ENCODE measurements at places on chromosomes 6 and 20.

DNA sequence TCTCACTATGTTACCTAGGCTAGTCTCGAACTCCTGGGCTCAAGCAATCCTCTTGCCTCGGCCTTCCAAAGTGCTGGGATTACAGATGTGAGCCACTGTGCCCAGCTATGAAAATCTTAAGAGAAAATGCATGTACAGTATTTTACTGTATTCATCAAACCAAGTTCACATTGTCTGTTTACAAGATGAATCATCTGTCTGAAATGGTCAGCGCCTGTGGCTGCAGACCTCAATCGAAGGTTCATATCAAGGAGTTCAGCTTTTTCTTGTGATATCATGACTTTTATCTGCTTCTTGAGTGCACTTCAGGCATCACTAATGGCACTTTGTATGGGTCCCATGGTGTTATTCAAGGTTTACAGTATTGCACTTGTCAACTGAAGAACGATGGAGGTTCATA lies 155.1 kb downstream of the SLC16A10 start:
- DNase-seq, result peak; percentile 86

GRCh38 chr20:38224531-38224930 lies 36.0 kb downstream of the KIAA1755 start:
- no peak for DNase-seq

- peak; percentile 97 for DNase-seq
Observed at GRCh38 chr6:11277275-11278206, 45.1 kb upstream of the NEDD9 start.

GRCh38 chr6:34839666-34840352 lies 47.9 kb downstream of the BLTP3A start:
- peak; percentile 19 for DNase-seq

GRCh38 chr6:142429195-142429594 lies 127.4 kb downstream of the ADGRG6 start:
- DNase-seq, result peak; percentile 29

DNA sequence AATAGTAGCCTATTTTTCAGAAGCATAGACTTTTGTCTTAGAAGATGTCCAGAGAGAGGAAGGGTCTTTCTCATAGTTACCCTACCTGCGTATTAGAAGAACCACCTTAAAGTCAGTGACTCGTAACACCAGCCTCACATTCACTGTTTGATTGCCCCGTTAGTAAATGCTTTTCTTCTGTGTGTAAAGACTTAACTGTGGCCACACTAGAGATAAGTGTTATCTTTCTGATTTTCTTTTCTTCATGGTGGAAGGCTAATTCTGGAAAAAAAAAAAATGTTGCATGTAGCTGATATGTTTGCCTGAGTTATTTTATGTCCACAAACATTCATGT lies 83.9 kb downstream of the SAMD3 start:
- DNase-seq, result no peak

DNA sequence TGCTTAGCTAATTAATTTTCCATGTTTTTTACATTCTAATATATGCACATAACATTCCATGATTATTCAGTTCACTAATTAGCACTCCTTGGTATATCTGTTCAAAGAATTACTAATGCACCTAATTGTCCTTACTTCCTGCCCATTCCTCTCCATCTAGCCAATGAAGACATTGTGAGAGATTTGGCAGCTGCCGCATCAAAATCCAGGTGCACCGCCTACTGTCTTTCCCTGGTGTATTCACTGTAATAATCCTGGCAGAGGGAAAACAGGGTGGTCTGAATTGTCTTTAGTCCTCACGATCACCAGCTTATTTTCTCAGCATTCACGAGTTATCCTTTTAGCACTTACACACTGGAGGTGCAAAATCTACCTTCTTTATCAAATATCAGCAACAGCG lies 61.0 kb upstream of the SCGN start:
- DNase-seq, result no peak

- no peak for DNase-seq
Observed at GRCh38 chr6:100194535-100194934, 200.5 kb upstream of the MCHR2 start.

DNA sequence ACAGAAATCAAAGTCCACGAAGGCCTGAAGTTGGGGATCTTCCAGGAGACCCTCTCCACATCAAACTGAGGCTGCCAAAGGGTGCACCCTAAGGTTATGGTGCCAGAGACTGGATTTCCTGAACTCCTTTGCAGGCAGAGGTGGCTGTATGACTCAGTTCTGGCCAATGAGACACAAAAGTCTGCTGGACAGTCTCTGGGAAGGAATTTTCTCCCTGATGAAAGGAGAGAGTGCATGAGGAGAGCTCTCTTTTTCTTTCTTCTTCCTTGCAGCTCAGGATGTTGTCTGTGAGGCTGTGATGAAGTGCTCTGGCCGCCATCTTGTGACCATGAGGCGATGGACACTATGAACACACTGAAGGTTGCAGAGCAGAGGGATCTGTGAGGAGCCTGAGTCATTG lies 85.2 kb downstream of the MDGA1 start:
- peak; percentile 51 for DNase-seq

GRCh38 chr6:7629321-7629720 lies 39.3 kb downstream of the SNRNP48 start:
- DNase-seq, result no peak

GRCh38 chr6:117911660-117912059 lies 4.6 kb downstream of the SLC35F1 start:
- DNase-seq, result no peak

DNA sequence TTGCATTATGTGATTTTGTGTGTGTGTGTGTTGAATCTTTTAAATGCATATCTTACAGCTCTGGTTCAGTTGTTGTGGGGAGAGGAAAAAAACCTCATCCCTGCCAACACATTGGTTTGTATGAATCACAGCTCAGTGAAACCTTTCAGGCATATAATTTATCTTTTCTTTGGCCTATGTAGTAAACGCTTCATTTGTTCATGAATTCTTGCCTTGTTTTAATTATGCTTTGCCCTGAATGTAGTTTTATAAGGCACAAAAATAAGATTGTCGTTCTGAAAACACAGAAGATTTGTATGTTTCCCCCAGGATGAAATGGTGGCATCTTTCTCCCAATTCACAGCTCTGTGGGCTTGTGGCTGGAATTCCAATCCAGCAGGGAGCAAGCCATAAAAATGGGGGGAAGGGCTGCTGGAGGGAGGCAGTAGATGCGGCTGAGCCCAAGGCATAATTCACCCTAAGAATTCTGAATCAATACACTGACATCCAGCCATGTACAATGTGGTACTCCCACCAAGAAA lies 45.1 kb downstream of the BCAS1 start:
- DNase-seq, result no peak

- no peak for DNase-seq
Observed at GRCh38 chr6:144310765-144311164, 25.6 kb downstream of the UTRN start.

- DNase-seq, result no peak
Observed at GRCh38 chr6:109252261-109253041, 129.8 kb downstream of the CD164 start.

DNA sequence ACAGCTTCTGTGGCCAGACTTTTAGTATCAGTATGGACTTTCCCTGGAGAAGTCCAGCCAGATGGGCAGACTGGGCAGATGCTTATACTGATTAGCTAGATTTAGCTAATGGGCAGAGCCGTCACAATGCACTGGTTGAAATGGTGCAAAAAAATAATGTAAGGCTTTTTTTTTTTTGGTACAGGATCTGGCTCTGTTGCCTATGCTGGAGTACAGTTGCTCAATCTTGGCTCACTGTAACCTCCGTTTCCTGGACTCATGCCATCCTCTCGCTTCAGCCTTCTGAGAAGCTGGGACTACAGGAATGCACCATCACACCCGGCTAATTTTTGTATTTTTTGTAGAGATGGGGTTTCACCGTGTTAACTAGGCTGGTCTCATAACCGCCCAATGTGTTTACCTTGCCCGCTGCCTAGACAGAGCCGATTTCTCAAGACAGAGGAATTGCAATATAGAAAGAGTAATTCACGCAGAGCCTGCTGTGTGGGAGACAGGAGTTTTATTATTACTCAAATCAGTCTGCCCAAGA lies 16.4 kb upstream of the KIFC1 start:
- peak; percentile 86 for DNase-seq

GRCh38 chr6:44029444-44030185 lies 97.6 kb downstream of the MRPL14 start:
- DNase-seq, result peak; percentile 73

DNA sequence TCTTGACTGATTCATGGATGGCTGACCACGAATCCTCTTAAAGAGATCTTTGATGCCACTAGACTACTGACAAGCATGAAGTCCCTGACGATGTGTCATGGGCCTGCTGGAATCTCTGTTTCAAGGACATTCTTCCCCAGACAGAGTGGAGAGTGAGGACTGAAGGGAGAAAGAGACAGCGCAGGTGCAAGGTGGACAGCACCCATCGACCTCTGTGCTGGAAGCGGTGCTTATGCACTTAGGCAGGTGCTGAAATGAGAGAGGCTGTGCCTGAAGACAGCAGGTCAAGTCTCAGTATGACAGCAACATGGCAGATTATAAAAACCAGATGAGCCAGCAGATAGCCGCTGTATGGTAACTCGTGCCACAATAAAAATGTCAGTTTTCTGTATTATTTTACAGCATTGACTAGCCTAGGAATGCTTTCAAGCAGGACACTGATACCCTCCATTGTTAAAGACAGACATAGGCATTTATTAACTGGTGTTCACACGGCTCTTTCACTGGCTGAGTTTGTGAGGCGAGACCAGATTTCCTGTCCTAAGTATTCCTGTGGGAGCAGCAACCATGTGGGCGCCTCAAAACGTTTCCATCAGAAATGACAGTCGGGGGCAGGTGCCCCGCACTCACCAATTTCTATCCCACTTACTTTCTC lies 47.5 kb downstream of the FOXC1 start:
- no peak for DNase-seq

GRCh38 chr6:30357678-30358540 lies 13.0 kb downstream of the RPP21 start:
- DNase-seq, result peak; percentile 77

- DNase-seq, result no peak
Observed at GRCh38 chr6:117157448-117157847, 107.9 kb upstream of the VGLL2 start.

DNA sequence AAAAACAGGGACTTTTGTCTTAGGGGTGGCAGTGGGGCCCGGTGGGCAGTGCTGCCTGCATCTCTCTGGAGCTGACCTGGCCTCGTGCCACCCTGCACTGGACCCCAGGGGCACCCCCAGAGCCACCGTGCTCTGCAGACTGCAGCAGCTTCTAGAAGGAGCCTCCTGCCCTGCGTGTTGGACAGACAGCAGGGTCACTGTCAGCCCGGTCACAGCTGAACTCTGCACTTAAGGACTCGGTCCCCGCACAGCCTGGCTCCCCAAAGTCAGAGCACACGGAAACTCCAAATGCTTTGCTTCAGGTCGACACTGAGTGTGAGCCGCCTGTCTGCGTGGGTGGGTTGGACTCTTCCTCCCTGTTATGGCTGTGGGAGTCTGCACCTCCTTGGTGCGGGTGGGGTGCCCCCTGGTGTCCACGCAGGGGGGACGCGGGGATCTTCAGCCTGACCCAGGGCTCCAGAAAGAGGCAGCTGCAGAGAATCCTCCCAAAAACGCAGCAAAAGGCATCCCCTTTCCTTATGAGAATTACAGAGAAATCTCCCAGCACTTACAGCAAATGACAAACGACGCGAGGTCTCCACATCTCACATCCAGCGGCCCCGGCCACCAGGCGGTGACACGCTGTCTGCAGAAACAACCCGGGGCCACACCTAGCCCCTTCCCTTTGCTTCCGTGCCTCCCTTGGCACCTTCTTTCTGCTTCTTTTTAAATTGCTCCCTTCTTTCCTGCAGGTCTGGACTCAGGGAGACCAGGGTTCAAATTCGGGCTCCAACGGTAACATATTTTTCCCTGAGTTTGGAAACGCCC lies 36.3 kb upstream of the DACT2 start:
- no peak for DNase-seq

DNA sequence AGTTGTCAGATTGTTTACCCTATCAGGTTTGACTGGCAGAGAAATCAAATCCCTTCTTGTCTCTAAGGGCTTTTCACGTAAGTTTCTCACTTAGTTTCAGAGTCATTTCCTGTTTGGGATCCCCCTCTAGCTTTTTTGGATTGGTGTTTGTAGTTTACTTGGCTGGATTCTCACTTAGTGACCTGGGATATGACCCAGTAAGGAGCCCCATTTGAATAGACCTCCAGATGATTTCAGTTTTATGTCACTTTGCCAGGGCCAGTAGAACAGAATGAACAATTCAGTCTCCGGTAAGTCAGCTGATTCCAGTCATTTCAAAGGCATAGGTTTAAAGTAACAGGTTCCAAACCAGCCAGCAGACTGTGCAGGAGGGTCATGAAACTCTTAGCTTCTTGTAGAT lies 8.2 kb downstream of the FAM135A start:
- no peak for DNase-seq

- no peak for DNase-seq
Observed at GRCh38 chr20:50876816-50877215, 54.4 kb downstream of the ADNP start.

- peak; percentile 65 for DNase-seq
Observed at GRCh38 chr6:15439410-15440025, 193.6 kb downstream of the JARID2 start.

DNA sequence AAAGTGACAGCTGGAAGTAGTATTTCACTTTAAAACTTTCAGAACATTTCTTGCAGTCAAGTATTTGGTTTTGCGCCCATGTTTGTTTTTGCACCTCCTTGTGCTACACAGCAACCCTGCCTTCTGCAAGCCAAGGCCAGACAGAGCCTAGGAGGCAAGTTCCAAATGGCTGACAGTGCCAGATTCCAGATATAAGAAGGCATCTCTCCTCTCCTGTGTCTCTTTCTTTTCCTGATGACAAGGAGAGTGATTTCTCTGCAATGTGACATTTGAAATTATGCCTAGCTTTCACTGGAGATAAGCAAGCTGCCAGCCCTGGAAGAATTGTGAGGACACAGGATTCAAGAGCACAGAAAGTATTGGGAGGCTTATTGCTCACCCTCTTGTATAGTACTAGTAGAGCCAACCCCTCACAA lies 149.1 kb upstream of the TENT5A start:
- DNase-seq, result peak; percentile 30

DNA sequence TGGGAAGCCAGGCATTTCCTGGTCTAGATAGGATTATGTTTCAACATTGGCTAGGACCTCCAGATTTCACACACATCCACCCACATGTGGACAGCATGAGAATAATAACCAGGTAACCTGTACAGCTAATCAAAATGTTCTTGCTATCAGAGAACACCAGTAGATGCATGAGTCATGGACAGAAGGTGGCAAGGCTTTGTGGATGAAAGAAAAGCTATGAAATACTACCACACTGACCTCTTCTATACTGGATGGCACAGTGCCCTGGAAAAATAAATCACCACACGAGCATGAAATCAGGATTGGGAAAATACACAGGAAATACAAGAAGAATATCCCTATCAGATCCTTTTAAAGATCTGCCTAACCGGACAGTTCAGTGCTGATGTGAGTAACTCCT lies 113.0 kb downstream of the GMDS start:
- no peak for DNase-seq

DNA sequence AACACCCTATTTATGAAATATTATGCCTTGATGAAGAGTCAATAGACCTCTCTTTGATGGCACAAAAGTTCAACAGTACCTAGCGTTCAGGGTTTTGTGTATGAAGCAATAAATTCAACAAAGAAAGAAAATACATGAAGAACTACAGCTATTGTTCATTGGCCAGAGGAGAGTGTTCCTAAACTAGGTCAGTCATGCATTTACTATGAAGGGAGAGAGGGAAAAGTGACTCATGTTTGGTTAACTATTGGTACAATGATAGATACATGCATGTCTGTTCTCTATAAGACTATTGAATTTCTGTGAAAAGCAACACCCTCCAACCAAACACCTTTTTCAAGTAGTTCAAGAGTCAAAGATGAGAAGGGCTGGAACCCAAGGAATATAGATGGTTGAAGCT lies 50.7 kb downstream of the CLIC5 start:
- no peak for DNase-seq

All from EH (cell line).